Lung (tissue), 17 donors: ENCODE measurements at places on chromosomes 12 and 14.

DNA sequence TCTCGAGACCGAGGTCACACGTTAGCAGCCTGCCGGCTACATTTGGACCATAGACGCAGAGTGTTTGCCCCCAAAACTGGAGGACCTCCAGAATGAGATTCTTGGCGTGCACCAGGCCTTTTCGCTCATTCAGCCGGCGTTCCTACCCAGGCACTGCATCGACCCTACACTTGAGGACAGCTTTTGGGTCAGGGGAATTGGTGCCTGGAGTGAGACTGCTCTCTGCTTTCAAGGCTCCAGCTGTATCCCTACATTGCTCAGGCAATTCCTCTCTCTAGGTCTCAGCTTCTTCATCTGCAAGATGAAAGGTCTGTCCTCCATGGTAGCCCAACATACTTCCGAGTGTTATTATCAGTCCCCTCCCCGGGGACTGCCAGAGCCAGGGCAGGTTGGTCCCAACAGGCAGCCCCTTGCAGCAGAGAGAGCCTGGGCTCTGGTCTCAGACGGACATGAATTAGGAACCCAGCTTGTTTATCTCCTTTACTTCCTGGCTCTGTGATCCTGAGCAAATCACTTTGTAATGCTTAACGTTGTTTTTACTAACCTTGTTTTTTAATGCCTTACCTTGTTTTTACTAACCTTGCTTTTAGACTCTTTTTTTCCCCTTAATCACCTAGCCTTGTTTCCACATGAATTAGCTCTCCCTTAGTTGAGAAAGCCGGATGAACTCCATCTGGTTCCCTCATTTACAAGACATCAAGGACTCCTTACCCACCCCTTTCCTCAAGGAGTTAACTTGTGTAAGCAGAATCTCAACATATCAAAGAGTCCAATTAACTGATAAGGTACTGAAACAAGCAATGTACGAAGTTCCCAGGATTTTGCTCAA, 892 bp downstream of the TCHP start:
- peak overlapping the region; percentile 89 for H3K27ac ChIP-seq
- DNase-seq, result peak; percentile 38
- H3K4me3 ChIP-seq, result peak overlapping the region; percentile 83
- no peaks in the 10 kb centered on the region for H3K27me3 ChIP-seq
- no peaks in the 10 kb centered on the region for H3K4me1 ChIP-seq

- no peak overlapping the region for H3K27ac ChIP-seq
- no peaks in the 10 kb centered on the region for H3K4me1 ChIP-seq
- no peak overlapping the region for H3K4me3 ChIP-seq
These were observed 411.1 kb downstream of the CCER1 start for GRCh38 chr12:90543841-90544240.

GRCh38 chr12:128055567-128055966, 211.4 kb upstream of the TMEM132C start:
- H3K4me3 ChIP-seq, result no peak overlapping the region
- H3K36me3 ChIP-seq, result no peaks in the 10 kb centered on the region
- H3K4me1 ChIP-seq, result no peaks in the 10 kb centered on the region
- DNase-seq, result no peak
- no peak overlapping the region for H3K27ac ChIP-seq

DNA sequence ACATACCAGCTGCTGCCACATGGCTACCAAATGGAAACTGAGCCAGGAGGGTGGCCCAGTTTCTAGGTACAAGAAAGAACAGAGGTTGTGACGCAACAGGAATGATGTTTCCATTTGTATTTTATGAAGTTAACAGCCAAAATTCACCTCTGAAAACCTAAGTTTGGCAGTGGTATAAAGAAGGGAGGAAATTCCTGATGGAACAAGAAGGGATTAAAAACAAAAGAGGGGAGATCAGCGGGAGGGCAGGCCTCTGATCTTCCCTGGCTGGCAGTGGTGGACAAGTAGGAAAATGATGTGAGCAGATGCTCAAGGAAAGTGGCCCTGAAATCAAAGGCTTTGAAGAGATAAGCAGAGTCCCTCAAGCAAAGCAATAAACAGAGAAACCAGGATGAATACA, 47.3 kb upstream of the BCL2L14 start:
- H3K27ac ChIP-seq, result no peak overlapping the region
- H3K36me3 ChIP-seq, result no peaks in the 10 kb centered on the region
- H3K4me1 ChIP-seq, result no peaks in the 10 kb centered on the region
- no peak for DNase-seq
- H3K4me3 ChIP-seq, result no peak overlapping the region
- no peaks in the 10 kb centered on the region for H3K27me3 ChIP-seq

DNA sequence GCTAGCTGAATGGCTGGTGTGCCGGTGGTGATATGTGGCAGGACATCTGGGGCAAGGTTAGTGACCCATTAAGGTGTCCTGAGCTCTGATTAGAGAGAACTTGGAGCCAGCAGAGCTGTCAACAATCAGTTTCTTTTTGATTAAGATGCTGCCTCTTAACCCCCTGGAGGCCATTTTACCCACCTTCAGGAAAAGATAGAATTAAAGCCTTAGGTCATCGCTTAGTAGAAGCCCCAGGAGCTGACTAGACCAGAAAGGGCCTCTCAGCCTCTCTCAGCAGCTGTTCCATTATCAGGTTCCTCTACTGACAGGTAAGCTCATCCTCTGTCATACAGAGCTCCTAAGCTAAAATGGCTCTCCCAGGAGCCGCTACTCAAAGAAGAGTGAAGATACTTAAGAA, 339.0 kb downstream of the FUT8 start:
- H3K4me3 ChIP-seq, result no peak overlapping the region
- H3K36me3 ChIP-seq, result no peaks in the 10 kb centered on the region
- H3K27me3 ChIP-seq, result no peaks in the 10 kb centered on the region
- no peak overlapping the region for H3K27ac ChIP-seq
- H3K4me1 ChIP-seq, result no peaks in the 10 kb centered on the region

DNA sequence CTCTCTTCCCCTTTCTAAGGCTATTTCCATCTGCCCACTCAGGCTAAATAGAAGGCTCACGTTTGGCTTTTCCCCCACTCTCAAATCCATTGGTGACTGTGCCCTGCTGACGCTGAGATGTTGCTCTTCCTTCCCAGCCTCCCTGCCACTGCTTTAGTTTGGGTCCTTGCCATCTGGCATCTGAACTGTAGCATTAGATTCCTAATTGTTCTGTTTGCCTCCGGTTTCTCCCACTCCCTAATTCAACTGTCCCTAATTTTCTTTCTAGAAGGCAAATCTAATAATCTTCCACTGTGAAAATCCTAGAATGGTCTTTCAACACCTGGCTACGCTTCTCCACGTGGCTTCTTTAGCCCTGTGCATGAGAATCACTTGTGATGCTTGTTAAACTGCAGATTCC, 37.6 kb upstream of the SMOC1 start:
- no peaks in the 10 kb centered on the region for H3K27me3 ChIP-seq
- no peak overlapping the region for H3K4me3 ChIP-seq
- H3K4me1 ChIP-seq, result no peaks in the 10 kb centered on the region
- no peaks in the 10 kb centered on the region for H3K36me3 ChIP-seq
- H3K27ac ChIP-seq, result no peak overlapping the region
- DNase-seq, result peak; percentile 13

GRCh38 chr12:24139035-24139434, 189.6 kb upstream of the SOX5 start:
- no peak overlapping the region for H3K27ac ChIP-seq
- H3K4me3 ChIP-seq, result no peak overlapping the region
- H3K36me3 ChIP-seq, result no peaks in the 10 kb centered on the region
- H3K4me1 ChIP-seq, result no peaks in the 10 kb centered on the region
- no peaks in the 10 kb centered on the region for H3K27me3 ChIP-seq

DNA sequence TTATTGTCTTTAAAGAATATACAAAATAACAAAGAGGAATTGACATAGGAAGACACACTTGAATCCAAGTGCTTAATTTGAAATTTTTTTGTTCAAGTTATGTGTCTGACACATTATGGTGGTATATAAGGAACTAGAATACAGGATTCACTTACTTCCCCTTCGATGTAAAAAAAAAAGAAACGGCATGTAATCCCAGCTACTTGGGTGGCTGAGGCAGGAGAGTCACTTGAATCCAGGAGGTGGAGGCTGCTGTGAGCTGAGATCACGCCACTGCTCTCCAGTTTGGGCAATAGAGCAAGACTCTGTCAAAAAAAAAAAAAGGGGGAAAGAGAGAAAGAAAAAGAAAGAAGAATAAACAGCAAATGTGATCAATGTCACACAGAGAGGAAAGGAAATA, 8.9 kb downstream of the CLEC12A start:
- H3K4me3 ChIP-seq, result no peak overlapping the region
- DNase-seq, result no peak
- no peaks in the 10 kb centered on the region for H3K36me3 ChIP-seq
- no peaks in the 10 kb centered on the region for H3K27me3 ChIP-seq
- no peaks in the 10 kb centered on the region for H3K4me1 ChIP-seq

DNA sequence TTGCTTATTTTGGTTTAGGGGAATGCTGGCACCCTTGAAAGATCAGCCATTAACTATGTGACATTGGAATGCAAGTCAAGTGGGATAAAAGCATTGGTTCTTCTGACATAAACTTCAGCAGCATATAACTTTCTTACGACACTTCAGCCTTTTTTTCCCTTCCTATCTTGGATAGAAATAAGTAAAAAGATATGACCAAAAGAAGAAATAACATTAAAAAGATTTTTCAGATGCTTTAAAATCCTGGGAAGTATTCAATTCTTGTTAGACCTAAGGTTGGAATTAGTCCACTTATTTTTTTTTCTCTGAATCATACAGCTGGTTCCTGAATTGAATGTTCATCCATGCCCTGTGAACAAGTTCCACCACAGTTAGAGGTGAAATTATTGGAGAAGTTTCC, 85.6 kb upstream of the TSPAN8 start:
- H3K27ac ChIP-seq, result no peak overlapping the region
- H3K36me3 ChIP-seq, result no peaks in the 10 kb centered on the region
- H3K4me1 ChIP-seq, result no peaks in the 10 kb centered on the region
- H3K27me3 ChIP-seq, result no peaks in the 10 kb centered on the region
- peak; percentile 67 for DNase-seq
- no peak overlapping the region for H3K4me3 ChIP-seq

GRCh38 chr12:57124261-57124877, 3.9 kb upstream of the LRP1 start:
- H3K4me3 ChIP-seq, result no peak overlapping the region
- peaks cover 10% of the 10 kb centered on the region for H3K4me1 ChIP-seq
- no peak overlapping the region for H3K27ac ChIP-seq
- no peaks in the 10 kb centered on the region for H3K36me3 ChIP-seq

DNA sequence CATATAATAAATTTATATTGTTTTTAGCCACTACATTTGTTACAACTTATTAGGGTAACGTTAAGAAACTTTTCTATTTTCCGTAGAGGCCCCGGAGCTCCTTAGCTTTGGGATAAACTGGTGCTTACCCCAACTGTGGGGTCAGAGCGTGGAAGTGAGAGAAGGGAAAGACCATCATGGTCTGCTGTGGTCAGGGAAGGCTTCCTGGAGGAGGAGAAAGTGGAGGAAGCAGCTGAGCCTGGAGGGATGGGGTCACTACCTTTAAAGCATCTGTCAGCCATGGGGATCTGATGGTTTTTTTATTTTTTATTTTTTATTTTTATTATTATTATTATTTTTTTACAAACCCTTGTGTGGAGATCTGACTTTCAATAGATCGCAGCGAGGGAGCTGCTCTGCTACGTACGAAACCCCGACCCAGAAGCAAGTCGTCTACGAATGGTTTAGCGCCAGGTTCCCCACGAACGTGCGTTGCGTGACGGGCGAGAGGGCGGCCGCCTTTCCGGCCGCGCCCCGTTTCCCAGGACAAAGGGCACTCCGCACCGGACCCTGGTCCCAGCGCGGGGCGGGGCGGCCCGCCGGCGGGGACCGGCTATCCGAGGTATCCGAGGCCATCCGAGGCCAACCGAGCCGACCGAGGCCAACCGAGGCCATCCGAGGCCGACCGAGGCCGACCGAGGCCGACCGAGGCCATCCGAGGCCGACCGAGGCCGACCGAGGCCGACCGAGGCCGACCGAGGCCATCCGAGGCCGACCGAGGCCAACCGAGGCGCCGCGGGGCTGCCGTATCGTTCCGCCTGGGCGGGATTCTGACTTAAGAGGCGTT, 1101.2 kb upstream of the TMEM132C start:
- no peaks in the 10 kb centered on the region for H3K4me1 ChIP-seq
- peak overlapping the region; percentile 22 for H3K4me3 ChIP-seq
- DNase-seq, result peak; percentile 83
- H3K27ac ChIP-seq, result no peak overlapping the region
- H3K27me3 ChIP-seq, result no peaks in the 10 kb centered on the region

DNA sequence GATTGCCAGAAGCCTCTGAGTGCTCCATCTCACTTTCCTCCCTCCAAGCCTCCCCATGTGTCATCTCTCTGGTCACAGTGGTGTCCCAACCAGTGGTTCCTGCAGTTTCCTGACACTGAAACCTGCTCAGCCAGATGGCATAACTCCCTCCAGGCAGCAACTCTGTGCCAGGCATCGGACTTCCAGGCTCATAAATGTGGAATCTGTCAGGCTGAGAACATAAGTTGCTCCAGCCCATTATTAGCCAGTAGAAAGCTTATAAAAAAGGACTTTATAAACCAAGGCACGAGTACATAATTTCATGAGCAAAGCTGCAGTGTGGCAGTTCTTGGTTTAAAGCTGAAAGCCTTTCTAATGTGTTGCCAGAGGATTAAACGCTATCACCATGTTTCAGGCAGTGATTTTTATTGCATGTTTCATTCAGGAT, 194.3 kb downstream of the DACT1 start:
- peak; percentile 49 for DNase-seq
- H3K27ac ChIP-seq, result no peak overlapping the region

- H3K36me3 ChIP-seq, result no peaks in the 10 kb centered on the region
- peak overlapping the region; percentile 46 for H3K27ac ChIP-seq
- no peak overlapping the region for H3K4me3 ChIP-seq
- DNase-seq, result peak; percentile 10
- no peaks in the 10 kb centered on the region for H3K27me3 ChIP-seq
These were observed 332.0 kb downstream of the CACNA1C start for GRCh38 chr12:2384533-2385351.

DNA sequence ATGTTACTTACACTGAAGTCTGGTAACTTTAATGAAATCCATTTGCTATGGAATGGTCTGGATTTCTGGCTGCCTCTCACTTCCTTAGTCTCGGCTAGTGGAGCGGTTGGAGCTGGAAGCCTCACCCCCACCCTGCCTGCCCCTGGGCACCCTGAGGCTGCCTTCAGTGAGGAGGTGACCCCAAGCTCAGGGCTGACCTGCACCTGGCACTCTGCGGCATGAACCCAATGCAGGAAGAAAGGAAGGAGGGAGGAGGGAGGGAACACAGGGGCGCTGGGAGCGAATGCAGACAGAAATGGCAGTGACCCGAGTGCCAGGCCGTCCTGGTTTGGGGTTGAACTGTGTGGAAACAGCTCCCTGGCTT, 353.1 kb downstream of the TMEM121 start:
- DNase-seq, result no peak
- H3K4me1 ChIP-seq, result no peaks in the 10 kb centered on the region
- no peaks in the 10 kb centered on the region for H3K27me3 ChIP-seq
- no peaks in the 10 kb centered on the region for H3K36me3 ChIP-seq

DNA sequence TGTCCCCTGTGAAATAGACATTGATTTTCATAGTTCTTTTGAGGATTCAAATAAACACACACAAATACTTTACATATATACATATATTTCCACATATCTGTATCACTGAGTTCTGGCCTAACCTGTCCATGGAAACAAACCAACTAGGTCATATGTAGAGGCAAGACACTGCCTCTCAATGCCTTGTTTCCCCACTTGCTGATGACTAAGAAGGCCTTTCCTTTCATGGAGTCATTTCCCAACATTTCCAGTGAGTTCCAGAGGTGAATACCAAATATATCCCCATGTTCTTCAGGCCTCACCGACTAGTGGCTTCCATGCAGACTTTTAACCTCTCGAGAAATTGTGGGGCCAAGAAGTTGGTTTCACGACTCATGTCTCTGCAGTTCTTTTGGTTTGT, 120.8 kb downstream of the DNAI7 start:
- no peak overlapping the region for H3K4me3 ChIP-seq
- no peaks in the 10 kb centered on the region for H3K4me1 ChIP-seq
- no peaks in the 10 kb centered on the region for H3K36me3 ChIP-seq
- no peaks in the 10 kb centered on the region for H3K27me3 ChIP-seq
- DNase-seq, result no peak
- H3K27ac ChIP-seq, result no peak overlapping the region
